ENCODE measurements at places on chromosomes 12 and 14.

GRCh38 chr14:88130057-88130432 lies 125.1 kb downstream of the GPR65 start:
- no peak for DNase-seq

- DNase-seq = no peak
Observed at GRCh38 chr14:103512701-103513611, 9.7 kb downstream of the CKB start.

DNA sequence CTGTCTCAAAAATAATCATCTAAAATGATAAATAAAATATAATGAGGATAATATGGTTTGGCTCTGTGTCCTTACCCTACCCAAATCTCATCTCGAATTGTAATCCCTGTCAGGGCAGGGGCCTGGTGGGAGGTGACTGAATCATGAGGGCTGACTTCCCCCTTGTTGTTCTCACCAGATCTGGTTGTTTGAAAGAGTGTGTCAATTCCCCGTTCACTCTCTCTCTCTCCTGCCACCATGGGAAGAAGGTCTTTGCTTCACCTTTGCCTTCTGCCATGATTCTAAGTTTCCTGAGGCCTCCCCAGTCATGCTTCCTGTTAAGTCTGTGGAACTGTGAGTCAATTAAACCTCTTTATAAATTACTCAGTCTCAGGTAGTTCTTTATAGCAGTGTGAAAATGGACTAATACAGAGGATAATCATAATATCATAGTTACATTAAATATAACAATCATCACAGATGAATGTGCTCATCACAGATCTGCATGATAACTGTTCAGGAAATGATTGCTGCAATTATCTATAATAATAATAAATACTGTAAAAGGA lies 12.6 kb downstream of the EFCAB11 start:
- DNase-seq = no peak

GRCh38 chr14:97380539-97380941 lies 583.4 kb downstream of the VRK1 start:
- peak; percentile 31 for DNase-seq

GRCh38 chr14:59707778-59708561 lies 131.4 kb upstream of the CCDC175 start:
- DNase-seq = no peak

DNA sequence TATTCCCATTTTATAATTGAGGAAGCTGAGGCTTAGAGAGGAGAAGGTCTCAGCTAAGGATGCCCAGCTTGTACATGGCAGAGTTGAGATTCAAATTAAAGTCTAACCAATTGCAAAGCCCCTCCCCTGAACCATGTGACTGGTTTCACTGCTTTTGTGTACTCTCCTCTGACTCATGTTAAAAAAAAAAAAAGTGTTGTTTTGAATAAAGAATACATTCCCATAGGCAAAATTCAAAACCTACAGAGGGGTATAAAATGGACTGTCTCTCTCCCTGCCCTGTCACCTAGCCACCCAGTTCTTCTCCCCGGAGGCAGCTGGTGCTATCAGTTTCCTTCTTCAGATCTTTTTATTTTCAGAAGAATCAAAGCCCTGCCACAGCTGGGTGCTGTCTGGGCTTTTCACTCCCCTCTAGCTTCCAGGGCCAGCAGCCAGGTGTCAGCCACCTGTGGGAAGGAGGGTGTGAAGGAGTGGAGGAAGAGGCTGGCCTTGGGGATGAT lies 5.4 kb downstream of the PSMD9 start:
- no peak for DNase-seq

GRCh38 chr12:121637231-121637914 lies 11.0 kb downstream of the ORAI1 start:
- DNase-seq = peak; percentile 71

- DNase-seq = no peak
Observed at GRCh38 chr14:68527329-68527851, 265.5 kb downstream of the ZFP36L1 start.

GRCh38 chr12:19312637-19313036 lies 126.7 kb upstream of the AEBP2 start:
- no peak for DNase-seq

- DNase-seq = no peak
Observed at GRCh38 chr14:61151251-61151650, 129.9 kb downstream of the TMEM30B start.

DNA sequence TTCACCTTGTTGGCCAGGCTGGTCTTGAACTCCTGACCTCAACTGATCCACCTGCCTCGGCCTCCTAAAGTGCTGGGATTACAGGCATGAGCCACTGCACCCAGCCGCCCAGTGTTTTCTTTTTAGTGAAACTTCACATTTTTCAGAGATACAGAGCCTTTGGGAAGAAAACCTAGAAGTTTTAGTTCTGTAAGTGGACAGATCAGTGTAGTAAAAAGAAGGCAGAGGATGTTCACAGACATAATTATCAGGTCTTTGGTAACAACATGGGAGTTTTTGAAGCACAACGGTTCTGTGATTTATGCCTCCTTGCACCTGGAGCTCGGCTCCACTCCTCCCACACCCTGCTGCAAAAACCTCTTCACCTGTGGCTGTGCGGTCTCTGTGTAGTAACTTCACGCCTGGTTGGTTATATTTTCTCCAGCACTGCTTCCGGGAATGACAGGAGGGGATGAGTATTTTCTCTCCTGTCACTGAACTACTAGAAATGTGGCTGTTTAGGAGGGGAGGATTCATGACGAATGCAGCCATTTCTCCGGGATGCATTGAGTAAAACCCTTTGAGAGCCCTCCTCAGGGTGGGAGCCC lies 67.0 kb downstream of the ARF6 start:
- DNase-seq = no peak

DNA sequence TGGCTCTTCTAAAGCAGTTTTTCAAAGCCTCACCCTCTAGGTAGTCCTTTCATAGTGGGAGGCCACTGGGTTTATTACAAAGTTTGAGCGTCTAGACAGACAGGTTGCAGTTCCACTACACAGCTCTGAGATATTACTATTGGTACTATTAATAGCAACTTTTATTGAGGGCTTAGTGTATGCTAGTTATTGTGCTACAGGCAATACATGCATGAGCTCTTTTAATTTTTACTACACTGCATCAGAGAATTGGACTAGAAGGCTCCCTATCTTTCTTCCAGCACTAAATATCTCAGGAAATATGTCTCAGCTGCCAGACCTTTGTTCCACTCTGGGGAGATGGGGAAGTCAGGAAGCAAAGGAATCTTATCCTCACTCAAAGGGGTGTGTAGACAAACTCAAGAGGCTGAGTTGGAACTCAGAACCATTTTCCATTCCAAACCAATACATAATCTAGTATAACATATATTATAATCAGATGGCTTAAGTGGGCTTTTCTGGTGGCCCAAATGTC lies 161.8 kb upstream of the SLC38A2 start:
- no peak for DNase-seq

GRCh38 chr12:45655743-45656142 lies 73.8 kb upstream of the ARID2 start:
- DNase-seq = no peak

- DNase-seq = no peak
Observed at GRCh38 chr12:94173660-94174265, 25.4 kb downstream of the PLXNC1 start.

DNA sequence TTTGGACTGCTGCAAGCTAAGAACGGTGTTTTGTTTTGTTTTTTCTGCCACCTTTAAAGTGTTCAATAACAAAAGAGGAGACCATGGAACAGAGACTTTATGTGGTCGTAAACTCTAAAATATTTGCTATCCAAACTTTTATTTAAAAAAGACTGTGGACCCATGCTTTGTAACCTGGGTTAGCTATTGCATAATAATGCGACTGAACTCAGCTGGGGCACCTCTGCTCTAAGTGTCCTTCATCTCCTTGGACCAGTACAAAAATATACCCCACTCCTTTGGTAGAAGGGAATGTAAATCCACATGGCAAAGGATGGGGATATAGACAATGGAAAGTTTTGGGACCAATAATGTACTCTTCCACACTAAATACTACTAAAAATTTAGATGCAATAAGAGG lies 65.5 kb downstream of the GPATCH2L start:
- no peak for DNase-seq

DNA sequence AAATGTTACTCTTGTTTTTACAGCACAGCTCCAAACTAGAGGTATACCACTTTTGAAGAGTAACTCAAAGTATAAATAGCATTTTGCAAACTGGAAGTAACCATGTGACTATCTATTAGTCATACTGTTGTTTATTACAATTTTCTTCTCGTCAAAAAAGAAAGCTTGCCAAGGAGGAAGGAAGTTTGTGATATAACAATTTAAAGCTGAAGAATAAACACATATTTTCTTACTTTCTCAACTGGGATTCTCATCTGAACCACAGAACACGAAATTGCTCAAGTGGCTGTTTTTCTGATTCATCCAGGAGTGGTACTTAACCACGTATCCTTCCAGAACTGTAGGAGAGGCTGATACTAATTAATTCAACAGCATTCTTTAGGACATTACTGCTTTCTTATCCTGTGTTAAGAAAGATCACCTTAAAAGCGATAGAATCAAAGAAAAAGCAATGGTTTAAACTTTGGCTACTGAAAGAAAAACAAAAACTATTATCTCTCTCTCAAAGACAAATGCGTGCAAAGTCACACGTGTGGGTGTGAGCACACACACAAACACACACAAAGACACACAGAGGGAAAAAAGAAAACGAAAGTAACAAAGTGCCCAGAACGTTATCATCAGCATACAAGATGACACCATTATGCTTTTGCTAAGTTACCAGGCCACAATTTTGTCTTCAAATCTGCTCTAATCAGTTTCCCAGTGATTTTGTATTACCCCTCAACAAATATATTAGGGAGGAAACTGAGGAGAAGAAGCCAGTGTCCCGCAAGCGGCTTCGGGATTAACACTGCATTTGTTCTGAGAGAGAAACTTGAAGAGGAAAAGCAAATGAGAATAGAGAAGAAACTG lies at the start of gene CLEC2B:
TSS of gene CLEC2B (minus strand) at position 48 of the 855 bp plus-strand sequence.
- DNase-seq = no peak

- DNase-seq = peak; percentile 45
Observed at GRCh38 chr12:131137009-131137835, 183.5 kb downstream of the ADGRD1 start.

DNA sequence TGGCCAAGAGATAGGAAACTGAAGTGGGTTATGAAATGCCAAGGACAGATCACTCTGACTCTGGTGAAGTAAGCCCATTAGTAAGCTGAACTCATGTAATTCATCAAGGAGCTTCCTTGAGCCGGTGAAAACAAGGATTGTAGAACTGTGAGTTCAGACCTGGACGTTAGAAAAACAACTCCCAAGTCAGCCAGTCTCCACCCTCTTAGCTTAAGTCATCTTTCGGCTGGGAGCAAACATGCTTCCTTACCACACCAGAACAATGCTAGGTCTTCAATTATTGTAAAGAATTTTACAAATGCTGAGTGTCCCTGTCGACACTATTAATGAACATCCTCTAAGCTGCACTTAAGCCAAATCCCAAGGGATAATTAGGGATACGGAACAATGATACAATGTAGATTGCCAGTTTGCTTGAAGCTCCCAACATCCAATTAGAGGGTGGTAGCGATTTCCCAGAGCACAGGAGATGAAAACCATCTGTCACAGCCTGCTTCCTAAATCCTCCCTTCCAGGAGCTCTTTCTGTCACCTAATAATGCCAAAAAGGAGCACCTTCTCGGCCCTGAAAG lies 45.7 kb upstream of the VASH1 start:
- no peak for DNase-seq

GRCh38 chr12:26028953-26029735 lies 70.7 kb downstream of the RASSF8 start:
- DNase-seq = peak; percentile 13

DNA sequence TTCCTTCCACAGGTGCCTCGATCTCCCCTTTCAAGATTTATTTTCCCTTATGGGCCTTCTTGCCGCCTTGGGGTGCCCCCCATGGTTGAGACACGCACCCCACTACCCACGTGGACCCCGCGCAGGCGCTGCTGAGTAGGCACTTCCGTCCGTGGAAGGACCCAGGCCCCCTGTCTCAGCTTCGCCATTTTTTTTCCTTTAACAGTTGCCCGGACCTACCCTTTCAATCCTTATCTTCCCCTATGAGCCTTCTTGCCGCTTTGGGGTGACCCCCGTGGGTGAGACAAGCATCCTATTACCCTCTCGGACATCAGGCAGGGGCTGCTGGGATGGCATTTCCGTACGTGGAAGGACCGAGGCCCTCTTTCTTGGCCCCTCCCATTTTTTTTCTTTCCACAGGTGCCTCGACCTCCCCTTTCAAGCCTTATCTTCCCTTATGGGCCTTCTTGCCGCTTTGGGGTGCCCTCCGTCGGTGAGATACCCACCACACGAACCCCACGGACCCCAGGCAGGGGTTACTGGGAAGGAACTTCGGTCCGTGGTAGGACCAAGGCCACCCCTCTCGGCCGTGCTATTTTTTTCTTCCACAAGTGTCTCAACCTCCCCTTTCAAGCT lies 268.2 kb downstream of the ALG10 start:
- DNase-seq = no peak

DNA sequence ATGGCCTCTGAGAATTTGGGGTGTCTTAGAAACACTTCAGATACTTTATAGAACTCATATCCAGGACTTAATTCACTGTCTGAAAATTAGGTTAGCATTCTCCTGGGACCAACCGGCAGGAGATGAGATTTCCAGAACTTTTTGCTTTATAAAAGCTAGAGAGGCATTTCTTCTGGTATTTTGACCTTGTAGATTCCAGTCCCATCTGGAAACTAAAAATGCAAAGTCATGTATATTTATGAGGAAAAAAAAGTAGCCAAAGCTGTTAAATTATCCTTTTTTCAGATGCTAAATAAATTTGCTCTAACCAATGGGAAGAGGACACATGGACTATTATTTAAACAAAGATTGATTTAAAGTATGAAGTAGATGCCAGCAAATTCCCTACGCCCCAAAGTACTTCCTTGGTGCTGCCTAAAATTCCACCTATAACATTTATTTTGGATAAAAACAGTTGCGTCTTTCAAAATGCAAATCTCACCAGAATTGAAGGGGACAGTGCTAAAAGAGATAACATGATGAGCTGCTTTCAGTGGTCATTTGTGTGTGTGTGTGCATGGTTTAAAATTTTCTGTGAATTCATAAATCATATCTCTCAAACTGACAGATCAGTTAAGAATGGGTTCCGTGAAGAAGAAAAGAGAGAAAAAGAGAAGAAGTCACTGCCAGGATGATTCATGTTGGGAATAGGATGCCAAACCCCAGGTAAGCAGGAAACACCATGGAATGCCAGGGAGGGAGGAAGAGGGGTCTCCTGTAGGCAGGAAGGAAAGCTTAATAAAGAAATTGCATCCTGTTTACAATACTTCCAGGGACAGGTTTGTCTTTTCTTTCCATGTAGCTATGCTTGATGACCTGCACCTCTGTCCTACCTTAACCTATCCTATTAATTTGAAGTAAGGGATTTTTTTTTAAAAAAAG lies 97.7 kb upstream of the RGS6 start:
- DNase-seq = no peak

DNA sequence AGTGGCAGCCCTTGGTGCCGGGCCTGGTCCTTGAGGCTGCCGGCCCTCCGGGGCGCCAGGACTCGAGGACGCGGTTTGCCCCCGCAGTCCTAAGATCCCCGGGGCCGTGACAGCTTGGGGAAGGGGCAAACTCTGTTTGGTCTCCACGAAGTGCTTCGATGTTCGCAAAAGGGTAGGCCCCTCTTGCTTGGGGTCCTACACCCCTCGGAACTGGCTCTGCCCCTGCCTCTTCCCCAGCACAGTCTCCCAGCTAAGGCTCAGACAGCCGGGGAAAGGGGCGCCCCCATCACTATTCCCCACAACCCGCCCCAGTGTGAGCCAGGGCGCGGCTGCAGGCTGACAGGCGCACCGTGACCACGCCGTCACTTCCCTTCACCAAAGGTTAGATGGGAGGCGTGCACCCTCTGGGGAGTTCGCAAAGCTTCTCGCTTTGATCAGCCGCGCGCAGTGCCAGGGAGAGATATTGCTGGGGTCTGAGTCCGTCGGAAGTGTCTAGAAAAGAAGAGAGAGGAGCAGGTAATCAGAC lies 7.2 kb upstream of the OTX2 start:
- no peak for DNase-seq

- no peak for DNase-seq
Observed at GRCh38 chr12:55797068-55797467, 20.5 kb downstream of the SARNP start.
